Activated naive CD4-positive, alpha-beta T cell (primary cell): ENCODE measurements at places on chromosomes 13 and 19.

DNA sequence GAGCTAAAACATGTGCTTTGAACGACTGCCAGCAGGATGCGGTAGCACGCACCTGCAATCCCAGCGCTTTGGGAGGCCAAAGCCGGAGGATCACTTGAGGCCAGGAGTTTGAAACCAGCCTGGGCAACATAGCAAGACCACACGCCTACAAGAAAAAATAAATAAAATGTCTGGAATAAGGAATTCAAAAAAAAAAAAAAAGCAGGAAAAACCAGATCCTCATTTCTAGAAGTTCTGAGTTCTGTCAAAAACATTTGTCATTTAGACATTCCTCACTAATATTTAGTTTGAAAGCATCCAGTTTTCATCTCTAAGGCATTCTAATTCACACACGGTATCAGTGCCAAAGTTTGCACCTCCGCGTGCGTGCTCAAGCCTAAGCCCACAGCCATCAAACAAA lies 36.9 kb upstream of the USE1 start:
- DNase-seq = no peak

- no peak for DNase-seq
Observed at GRCh38 chr19:18262917-18263316, 11.3 kb downstream of the IQCN start.

DNA sequence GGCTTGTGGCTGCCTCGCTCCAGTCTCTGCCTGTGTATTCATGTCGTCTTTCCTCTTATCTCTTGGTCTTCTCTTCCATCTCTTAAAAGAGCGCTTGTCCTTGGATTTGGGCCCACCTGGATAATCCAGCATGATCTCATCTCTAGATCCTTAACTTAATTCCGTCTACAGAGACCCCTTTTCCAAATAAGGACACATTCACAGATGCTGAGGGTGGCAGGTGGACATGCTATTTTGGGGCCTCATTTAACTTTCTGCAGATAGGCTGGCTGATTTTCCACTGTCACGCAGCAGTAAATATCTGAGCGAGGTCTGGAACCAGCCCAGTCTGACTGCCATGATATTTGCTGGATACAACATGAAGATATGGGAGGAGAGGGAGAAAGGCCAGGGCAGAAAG lies 41.5 kb upstream of the TSHZ3 start:
- DNase-seq = no peak

DNA sequence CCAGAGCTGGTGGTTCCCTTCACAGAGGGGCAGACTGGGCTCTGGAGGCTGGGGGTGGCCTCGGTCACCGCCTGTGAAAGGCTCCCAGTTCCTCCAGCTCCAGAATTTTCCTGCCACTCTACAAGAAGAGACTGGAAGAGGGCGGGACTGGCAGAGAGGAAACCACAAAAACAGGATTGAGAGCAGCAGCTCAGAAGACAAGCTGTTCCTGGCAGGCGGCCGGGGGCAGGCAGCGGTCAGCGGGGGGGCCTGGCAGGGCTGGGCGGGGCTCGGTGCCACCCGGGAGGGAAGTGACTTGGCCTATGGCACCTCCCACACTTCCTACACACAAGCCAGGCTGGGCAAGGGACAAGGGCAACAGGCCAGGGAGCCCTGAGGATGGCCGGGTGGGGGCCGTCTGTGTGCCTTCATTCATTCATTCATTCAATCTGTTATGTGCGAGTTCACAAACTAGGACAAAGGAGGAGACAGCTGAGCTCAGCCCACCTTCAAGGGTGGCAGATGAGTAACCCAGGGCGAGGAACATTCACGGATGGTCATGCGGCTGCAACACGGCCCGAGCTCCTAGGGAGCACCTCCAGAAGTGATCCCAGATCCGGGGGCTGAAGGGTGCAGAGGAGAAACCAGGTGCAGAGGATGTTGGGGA lies 16.9 kb upstream of the BTBD2 start:
- no peak for DNase-seq

DNA sequence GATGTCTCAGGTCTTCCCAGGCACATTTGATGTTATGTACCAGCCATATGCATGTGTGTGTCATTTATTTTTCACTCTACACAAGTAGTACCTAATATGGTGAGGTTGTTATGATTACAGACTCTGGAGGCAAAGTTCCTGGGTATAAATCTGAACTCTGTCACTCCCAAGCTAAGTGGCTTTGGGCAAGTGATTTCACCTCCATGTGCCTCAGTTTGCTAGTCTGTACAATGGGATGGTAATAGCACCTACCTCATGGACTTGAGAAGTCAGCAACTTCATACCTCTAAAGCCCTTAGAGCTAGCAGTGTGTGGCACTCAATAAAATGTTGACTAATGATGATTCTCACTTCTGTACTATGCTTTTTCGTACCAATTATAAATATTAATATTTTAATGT lies 3.9 kb upstream of the CATSPERG start:
- DNase-seq = no peak

DNA sequence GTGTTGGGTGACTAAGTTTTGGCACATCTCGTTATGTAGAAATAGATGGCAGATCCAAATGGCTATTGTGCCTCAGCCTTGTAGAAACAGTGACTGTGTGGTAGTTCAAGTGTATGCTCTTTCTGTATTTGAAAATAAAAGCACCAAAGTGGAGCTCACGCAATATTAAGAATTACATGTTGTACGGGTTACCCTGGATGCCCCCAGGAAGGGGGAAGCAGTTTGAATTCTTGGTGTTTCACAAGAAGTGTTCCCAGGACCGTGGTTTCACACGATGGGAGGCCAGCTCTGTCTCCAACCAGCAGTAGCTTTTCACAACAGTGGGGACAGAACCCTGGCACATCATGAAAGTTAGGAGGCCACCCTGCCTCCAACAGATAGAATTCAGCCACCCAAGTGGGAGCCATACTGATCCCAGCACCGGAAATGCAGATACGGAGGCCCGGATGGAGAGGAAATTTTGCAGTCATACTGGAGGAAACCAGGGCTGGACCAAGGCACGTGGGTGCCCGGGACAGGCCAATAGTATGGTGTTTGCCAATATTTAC lies 8.9 kb downstream of the FLT1 start:
- no peak for DNase-seq

- DNase-seq = no peak
Observed at GRCh38 chr19:33254245-33254824, 28.7 kb upstream of the SLC7A10 start.

DNA sequence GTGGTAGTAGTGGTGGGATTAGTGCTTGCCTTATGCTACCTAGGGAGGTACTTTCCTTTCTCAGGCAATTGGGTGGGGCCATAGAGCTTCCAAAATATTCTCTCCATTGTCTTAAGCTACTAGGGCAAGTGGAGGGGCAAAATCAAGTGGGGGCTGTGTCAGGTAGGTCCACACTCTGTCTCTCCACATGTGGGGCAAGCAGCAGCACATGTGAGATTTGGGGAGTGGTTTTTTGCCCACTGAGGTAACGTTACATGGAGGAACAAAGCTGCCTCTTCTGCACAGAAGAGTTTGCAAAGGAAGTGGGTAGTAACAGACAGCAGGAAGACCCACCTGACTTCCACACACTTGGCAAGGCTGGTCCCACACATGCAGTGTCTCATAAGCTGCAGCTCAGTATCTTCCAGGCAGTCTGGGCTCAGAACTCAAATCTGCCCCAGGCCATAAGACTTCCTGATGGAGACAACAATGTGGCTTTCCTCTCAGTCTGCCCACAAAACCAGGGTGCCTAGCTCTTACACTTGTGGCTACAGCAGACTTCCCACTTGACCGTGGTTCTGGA lies 1581.5 kb upstream of the PCDH20 start:
- DNase-seq = no peak

- DNase-seq = no peak
Observed at GRCh38 chr19:38626401-38626800, 7.4 kb downstream of the EIF3K start.

DNA sequence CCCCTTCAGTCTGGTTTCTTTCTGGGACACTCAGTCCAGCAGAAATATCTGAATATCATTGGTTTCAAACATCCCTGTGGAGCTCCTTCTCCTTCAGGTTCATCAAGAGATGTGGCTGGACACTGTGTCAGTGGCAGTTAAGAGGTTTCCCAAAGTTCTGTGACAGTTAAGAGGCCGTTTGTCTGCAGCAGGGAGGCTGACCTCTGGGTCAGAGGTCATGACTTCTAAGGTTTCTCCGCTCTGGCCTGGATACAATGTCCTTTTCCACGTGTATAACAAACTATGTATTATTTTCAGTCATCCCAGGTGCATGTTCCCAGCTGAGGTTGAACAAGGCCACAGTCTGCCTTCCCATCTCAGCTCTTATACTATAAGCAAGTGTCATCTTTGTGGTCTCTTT lies 174.9 kb downstream of the B3GLCT start:
- no peak for DNase-seq

DNA sequence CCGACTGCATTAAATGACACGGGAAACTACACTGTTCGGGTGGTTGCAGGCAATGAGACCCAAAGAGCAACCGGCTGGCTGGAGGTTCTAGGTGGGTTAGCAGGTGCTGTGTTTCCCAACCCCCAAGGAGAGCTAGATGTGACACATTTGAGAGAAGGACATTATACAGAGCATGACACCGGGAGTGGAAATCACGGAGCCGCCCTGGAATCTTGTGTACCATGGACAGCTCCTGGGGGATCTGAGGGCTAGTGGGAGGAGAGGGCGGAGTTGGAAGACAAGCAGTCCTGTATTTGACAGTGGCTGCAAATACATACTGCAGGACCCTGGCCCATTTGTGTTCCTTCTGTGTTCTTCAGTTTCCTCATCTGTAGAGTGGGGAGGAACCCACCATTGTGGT lies 2.3 kb downstream of the CEACAM18 start:
- DNase-seq = no peak

GRCh38 chr19:38869836-38870607 lies 8.1 kb downstream of the RINL start:
- DNase-seq = peak; percentile 91

DNA sequence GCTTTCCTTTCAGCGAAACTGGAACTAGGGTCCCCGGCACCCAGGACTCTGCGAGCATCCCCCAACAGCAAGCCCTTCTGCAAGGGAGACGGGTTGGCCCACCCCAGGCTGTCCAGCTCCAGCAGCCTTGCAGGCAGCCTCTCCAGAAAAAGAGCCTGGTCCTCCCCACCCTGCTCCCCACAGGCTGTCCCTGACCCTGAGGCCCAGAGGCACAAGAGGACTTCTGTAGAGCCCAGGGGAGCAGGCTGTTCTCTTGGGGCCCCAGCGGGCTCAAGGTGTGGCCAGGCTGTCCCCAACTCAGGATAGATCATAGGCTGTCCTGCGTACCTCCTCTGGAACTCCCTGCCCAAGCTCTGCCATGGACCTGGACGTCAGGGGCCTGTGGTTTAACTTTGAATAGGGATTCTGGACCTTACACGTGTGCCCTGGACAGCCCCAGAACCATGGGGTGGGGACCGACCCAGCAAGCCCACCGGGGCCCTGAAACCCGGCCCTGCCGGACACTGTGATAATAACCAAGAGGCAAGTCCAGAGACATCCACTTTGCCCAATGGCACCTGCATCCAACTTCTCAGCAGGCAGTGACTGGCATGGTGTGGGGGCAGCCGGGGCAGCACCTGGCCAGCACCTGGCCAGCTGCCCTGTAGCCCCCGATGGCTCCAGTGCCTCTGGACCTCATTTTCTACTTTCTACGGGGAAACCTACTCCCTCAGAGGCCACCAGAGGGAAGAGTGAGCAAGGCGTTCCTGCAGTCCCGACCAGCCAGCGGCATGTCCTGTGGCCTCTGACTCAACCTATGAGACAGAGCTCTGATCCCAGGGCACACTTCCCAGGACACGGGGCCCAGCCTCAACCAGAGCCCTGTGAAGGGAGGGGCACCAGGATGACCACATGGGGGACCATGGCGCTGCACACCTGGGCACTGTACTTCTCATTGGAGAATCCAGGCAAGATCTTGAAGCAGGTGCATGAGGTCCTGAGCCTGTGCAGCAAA lies 50.9 kb upstream of the TPM4 start:
- no peak for DNase-seq

GRCh38 chr13:104936304-104936703 lies 1599.2 kb downstream of the EFNB2 start:
- no peak for DNase-seq

- no peak for DNase-seq
Observed at GRCh38 chr13:109900741-109901140, 114.4 kb upstream of the IRS2 start.

DNA sequence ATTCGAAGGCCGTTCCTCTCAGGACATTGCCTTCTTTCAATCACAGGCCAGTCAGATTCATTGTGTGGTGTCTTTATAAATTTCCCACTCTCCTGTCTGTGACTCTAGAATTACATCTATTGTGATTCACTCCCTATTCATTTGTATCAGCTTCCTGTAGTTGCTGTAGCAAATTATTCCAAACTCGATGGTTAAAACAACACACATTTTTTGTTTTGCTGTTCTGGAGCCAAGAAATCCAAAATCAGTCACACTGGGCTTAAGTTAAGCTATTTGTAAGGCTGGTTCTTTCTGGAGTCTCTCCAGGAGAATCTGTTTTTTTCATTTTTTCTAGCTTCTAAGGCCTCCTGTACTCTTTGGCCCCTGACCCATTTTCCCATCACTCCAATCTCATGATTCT lies 1487.0 kb upstream of the SLC10A2 start:
- DNase-seq = no peak

GRCh38 chr19:35736913-35737886 lies 5.1 kb downstream of the IGFLR1 start:
- DNase-seq = no peak

- no peak for DNase-seq
Observed at GRCh38 chr19:38952395-38953165, 21.8 kb downstream of the MRPS12 start.

DNA sequence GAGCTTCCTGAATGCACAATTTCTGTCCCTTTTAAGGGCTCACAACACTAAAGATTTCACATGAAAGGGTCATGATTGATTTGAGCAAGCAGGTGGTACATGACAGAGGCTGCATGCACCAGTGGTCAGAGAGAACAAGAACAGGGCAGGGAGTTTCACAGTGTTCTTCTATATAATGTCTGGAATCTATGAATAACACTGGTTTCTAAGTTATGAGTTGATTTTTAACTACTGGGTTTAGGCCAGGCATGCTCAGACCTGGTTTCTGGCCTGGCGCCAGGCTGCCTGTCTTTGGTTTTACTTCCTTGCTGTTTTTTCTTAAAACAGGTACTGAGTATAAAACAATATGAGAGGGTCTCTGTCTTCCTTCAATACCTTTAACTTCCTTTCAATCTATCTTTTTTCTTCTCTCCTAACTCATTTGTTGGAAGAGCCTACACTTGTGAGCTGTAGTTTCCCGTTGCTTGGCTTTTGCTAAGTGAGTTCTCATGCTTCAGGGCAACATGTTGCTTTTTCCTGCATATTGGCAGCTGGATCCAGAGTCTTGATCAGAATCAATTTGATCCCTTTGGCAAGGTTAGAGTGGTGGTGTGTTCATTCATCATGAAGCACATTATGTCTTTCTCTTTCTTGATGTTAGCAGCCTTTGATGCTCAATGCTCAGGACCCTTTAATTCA lies 38.5 kb upstream of the FGF14 start:
- DNase-seq = no peak

GRCh38 chr19:48392860-48393558 lies 459 bp upstream of the GRIN2D start:
- no peak for DNase-seq
